ENCODE measurements at places on chromosomes 16 and 17.

DNA sequence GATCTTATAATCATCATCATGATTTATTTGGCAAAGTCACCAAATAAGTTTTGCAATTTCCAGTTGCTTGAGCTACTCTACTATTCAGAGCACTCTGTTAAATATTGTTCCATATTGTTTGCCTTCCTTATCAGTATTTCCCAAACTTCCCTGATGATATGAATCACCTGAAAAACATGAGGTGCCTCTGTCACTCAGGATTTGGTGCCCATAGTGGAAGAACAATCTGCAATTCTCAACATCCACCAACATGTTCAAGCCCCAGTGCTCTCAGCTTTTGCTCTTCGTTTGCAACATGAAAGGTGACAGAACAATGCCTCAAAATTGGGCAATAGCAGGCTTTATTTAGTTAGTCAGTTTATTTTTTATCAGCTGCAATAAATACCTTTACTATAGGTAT lies 28.6 kb upstream of the WSB1 start:
- no peak for DNase-seq

DNA sequence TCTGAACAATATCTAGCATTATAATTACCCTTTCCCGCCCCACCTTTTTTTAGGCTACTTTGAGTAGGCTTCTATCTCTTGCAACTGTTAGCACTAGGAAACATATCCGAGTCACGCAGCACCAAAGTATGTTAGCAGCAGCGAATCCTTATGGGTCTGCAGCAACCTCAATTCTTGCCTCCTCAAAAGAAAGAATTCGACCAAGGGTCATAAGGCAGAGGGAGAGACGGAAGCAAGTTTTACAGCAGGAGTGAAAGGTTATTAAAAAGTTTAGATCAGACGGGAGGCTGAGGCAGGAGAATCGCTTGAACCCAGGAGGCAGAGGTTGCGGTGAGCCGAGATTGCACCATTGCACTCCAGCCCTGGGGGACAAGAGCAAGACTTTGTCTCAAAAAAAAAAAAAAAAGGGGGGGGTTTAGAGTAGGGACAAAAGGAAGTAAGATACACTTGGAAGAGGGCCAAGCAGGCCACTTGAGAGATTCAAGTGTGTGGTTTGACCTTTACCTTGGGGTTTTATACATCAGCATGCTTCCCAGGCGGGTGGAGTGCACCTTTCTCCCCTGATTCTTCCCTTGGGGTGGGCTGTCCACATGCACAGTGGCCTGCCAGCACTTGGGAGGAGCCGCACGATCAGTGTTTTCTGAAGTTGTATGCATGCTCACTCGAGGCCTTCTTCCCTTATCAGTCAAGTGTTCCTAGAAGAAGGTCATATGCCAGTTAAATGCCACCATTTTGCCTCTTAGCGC lies 67.7 kb downstream of the HLF start:
- no peak for DNase-seq

GRCh38 chr17:37406635-37407461 lies at the start of the genes ACACA and TADA2A:
Gene ACACA, minus strand, starts transcription at chr17:37406836. Its CDS starts 537 bp downstream, at chr17:37406299.
Gene TADA2A, plus strand, starts transcription at chr17:37406886. Its CDS starts 4,480 bp downstream, at chr17:37411366.
- peak; percentile 62 for DNase-seq

DNA sequence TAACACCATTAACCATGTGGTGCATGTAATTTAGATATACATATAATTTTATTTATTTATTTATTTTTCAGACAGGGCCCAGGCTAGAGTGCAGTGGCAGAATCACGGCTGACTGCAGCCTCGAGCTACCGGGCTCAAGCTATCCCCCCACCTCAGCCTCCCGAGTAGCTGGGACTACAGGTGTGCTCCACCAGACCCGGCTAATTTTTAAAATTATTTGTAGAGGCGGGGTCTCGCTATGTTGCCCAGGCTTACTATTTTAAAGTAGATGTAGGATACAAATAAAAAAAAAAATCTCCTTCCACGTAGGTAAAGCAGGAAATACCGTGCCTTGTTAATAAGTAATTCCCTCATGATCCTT lies 446 bp upstream of the COQ7 start:
- DNase-seq: no peak

DNA sequence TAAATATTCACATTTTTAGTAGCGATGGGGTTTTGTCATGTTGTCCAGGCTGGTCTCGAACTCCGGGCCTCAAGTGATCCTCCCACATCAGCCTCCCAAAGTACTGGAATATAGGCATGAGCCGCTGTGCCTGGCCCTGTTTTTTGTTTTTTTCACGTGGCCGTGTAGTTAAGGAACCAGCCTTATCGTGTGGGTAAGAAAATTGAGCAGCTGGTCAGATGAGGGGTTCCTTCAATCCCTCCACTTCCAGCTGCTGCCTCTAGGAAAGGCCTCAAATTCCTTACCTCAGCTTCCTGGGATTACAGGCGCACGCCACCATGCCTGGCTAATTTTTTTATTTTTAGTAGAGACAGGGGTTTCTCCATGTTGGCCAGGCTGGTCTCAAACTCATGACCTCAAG lies 5.9 kb upstream of the DPEP2 start:
- DNase-seq: no peak

DNA sequence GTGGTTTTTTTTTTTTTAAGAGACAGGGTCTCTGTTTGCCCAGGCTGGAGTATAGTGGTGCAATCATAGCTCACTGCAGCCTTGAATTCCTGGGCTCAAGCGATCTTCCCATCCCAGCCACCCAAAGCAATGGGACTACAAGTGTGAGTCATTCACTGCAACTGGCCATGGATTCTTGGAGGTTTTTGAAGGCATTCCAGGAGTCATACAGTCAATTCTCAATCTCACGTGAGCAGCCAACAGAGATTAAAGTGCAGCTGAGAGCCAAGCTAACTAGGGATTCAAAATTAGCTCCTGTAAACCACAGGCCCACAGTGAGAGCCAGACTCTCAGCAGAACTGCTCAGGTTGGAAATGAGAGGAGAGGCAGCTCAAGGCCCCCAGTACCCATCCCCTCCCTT lies 30.2 kb downstream of the XPO6 start:
- no peak for DNase-seq

- DNase-seq: no peak
These were observed 145.8 kb downstream of the SLC39A11 start for GRCh38 chr17:72946696-72947095.

DNA sequence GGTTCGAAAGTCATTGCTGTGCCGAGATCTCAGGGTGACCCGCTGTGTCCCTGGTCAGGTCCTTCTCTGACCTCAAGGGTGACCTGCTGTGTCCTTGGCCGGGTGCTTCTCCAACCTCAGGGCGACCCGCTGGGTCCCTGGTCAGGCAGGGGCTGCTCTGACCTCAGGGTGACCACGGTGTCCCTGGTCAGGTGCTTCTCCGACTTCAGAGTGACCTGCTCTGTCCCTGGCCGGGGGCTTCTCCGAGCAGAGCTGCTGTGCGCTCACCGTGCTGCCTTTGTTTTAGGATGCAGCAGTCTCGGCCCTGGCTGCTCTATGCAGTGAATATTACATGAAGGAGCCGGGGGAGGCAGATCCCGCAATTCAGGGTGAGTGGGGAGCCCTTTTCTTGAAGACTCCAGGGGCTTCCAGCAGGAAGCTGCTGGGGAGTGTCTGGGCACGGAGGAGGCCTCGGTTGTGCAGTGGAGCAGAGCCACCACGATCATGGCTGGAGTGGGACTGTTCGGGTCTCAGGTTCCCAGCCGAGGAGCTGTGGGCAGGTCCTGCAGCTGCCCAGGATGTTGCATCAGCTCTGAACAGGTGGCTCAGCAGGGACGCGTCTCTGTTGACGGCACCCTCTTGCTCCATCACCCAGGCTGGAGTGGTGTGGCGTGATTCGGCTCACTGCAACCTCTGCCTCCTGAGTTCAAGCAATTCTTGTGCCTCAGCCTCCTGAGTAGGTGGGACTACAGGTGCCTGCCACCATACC lies 83.7 kb upstream of the ZNF750 start:
- no peak for DNase-seq

DNA sequence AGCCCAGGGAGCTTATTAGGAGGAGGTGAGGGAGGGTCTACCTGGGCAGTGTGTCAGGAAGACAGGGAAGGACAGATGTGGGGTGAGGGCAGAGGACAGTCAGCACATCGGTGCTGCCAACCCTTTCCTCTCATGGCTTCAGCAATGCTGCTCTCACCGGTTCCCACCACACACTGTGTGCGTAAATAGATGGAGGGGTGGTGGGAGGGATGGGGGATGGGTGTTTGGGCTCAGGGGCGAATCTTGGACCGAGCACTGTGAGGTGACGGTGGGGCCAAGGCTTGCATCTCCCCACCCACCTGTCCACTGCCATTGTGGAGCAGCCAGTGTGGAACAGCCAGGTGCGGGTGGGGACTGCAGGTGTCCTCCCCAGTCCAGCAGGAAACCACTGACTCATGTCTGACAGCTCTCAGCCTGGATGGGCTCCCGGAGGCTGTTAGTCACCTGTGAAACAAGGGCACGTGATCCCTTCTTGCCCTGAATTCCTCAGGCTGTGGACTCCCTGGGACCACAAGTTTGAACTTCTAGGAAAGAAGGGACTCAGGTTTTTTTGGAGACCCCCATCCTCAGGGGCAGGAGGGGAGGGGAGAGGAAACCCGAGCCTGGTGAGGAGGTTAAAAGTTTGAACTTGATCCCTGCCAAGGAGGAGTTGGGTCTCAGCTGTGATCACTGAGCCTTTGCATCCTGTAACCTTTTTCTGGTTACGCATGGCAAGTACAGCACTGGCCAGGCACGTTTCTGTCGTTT lies 42.7 kb upstream of the SMPD3 start:
- DNase-seq: no peak

DNA sequence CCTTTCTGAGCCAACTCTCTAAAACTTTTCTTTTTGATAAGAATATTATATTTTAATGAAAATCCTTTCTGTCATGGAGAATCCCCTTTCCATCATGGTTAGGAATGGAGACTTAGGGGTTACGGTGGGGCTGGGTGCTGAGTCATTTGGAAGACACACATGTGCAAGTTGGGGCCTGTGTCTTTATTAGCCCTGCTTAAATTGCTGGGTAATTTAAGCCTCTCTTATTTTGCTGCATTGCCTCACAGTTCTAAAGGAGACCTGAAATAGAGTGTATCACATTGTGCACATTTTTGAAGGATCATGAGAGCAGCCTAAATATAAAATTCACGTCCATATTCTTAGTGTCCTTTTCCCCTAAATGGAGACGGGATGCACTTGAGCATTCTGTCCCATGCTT lies 61.8 kb upstream of the RBFOX1 start:
- no peak for DNase-seq

- no peak for DNase-seq
These were observed 1.8 kb upstream of the APRT start for GRCh38 chr16:88813269-88814143.

- DNase-seq: no peak
These were observed 8.7 kb upstream of the PYY start for GRCh38 chr17:43962479-43962878.

GRCh38 chr17:40157973-40158372 lies 17.6 kb downstream of the CASC3 start:
- no peak for DNase-seq

GRCh38 chr17:58331815-58332777 lies 3.5 kb upstream of the TSPOAP1 start:
- peak; percentile 92 for DNase-seq

- no peak for DNase-seq
These were observed 3.9 kb downstream of the TELO2 start for GRCh38 chr16:1497014-1497598.

GRCh38 chr16:57504001-57504400 lies 17.7 kb upstream of the DOK4 start:
- DNase-seq: no peak

GRCh38 chr16:84319146-84319760 lies 24.6 kb downstream of the WFDC1 start:
- DNase-seq: no peak

DNA sequence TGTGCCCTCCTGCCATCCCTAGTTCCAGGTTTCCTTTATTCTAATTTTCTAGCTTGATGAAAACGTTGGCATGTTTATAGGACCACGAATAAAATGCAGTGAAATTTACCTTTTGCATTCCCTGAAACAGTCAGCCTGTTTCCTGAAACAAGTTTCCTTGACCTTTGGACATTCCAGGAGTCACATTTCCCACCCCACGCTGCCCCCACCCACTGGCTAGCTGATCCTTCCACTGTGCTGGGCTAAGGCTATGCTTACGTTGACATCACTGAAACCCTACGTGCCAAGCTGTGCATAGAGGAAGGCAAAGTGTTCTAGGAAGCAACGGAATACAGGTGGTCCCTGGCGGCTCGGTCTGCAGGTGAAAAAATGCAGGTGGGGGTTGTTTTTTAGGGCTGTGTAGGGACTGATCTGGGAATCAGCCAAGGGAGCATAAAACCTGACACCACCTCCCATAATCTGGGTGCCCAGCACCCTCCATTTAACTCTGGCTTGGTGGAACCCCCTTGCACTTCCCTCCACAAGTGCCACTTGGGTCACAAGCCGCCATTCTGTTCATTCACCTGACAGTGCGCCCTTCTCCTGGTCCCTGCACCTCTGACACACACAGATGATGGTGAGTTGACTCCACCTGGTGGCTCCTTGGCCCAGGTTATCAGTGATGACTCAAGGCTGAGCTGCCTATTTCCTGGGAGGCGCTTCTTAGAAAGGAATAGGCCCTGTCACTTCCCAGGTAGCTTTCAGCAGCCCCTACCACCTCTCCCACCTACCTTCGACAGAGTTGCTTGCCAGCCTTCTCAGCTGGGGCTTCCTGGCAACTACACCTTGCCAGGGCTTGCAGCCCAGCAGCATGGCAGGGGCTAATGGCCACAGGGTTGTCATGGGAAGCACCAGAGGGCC lies 83.7 kb downstream of the N4BP1 start:
- DNase-seq: peak; percentile 29

DNA sequence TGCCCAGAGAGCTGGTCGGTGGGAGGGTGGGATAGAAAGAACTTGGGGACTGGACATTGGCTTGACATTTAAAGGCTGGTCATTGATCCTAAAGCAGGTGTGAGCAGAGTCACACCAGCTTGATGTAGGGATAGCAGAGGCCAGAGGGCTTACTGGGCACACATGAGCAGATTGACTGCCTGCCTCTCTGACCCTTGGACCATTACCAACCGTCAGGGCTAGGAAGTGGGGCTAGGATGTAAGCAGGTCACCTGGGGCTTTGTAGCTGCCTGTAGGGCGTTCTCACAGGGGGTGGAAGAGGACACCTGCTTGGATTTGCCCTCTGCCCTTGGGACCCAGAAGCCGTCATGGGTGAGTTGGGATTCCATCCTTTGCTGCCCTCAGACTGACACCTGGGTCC lies 11.1 kb upstream of the SMPD3 start:
- no peak for DNase-seq

DNA sequence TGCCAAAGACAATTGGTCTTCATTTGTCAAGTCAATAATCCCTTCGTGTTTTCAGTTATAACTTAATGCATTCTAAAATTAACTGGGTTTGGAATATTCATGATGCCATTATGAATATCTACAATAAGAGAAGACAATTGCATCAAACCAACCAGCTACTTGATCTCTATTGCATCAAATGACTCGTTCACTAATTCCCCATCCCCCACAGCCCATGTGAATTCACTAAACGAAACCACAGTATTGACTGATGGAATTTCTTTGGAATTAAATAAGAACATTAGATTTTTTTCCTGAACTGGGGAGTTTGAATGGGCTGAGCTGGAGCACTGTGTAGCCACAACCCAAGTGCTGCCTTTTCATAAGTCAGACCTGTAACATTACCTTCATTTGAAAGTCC lies 65.3 kb downstream of the HS3ST3B1 start:
- DNase-seq: no peak

GRCh38 chr17:41658846-41659245 lies 29.8 kb upstream of the EIF1 start:
- no peak for DNase-seq

- DNase-seq: peak; percentile 84
These were observed at the start of gene CSNK1D for GRCh38 chr17:82273327-82274133. Gene CSNK1D, minus strand, starts transcription at chr17:82273700. Its CDS starts 319 bp downstream, at chr17:82273381.
